ENCODE measurements at places on chromosomes 6 and 20.

DNA sequence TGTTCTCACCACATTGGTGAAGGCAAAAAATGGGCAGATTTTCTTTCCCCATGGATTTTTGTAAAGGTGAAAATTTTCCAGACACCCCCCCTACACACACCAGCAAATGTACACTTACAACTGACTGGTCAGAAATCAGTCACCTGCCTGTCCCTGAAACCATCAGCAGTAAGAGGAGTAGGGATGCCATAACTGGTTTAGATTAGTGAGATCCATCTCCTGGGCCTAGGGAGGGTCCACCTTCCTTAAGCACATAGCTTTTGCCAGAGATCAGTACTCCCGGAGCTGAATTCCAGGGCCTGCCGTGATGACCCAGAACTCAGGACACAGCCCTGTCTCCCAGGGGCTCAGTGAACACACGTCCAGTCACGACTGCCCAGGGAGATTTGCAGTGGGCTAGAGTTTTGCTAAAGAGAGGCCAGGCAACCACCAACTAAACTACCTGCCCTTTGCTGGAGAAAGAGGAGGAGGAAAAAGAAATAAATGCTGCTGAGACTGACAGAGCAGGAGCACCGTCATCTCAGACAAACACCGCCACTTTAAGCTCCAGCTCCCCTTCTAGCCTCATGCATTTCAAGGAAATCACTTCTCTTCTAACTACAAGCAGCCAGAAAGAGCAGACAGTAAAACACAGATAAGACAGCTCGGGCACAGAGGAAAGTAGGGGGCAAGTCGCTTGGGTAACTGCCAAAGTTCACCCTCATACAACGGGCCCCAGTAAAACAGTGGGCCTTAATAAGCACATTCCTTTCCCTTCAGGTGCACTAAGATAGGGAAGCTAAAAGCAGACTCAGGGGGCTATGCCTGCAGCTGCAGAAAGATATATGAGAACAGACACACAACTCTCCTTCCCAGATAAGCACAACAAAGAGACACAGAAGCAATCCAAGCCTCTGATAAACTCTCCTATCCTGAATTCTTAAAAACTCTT is 82.6 kb upstream of the SPTLC3 start:
- DNase-seq = no peak

- DNase-seq = no peak
Observed at GRCh38 chr6:79494841-79495240, 42.4 kb downstream of the LCA5 start.

DNA sequence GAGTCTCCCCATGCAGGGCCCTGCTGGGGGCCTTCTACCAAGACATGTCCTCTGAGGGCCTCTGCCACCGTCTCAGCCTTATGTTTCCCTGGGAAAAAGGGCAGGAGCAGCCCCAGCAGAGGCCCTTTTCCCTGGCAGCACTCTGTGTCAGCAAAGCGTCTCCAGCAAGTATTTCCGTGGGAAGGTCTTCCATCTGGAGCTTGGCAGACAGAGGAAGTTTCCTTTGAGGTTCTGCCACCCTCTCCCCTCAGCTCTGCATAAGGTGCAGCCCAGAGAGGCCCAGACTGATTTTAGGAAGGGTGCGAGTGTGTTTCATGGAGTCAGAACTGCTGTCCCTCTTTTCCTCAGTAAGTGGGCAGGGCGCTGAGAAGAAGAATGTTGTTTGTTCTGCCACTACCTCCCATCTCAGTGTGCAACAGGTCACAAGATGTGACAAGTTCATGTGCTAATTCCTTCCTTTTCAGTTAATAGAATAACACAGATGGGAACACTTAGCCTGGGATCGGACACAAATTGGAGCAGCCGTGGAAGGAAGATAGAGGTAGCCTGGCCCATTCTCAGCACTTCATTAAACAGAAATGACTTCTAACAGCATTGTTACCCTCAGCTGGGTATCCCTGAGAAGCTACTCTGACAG is 784.4 kb downstream of the MAFB start:
- no peak for DNase-seq

- no peak for DNase-seq
Observed at GRCh38 chr20:57259121-57259937, 7.1 kb downstream of the BMP7 start.

- no peak for DNase-seq
Observed at GRCh38 chr6:17413313-17413750, 19.9 kb downstream of the CAP2 start.

DNA sequence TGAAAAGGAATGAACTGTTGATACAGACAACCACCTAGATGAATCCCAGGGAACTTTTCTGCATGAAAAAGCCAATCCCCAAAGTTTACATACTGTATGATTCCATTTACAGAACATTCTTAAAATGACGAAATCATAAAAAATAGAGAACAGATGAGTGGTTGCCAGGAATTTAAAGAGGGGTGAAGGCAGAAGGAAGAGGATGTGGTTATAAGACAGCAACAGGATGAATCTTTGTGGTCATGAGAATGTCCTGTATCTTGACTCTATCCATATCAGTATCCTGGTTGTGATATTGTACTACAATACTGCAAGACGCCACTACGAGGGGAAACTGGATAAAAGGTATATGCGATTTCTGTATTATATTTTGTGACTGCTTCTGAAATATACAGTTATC is 70.1 kb upstream of the EMILIN3 start:
- DNase-seq = no peak

DNA sequence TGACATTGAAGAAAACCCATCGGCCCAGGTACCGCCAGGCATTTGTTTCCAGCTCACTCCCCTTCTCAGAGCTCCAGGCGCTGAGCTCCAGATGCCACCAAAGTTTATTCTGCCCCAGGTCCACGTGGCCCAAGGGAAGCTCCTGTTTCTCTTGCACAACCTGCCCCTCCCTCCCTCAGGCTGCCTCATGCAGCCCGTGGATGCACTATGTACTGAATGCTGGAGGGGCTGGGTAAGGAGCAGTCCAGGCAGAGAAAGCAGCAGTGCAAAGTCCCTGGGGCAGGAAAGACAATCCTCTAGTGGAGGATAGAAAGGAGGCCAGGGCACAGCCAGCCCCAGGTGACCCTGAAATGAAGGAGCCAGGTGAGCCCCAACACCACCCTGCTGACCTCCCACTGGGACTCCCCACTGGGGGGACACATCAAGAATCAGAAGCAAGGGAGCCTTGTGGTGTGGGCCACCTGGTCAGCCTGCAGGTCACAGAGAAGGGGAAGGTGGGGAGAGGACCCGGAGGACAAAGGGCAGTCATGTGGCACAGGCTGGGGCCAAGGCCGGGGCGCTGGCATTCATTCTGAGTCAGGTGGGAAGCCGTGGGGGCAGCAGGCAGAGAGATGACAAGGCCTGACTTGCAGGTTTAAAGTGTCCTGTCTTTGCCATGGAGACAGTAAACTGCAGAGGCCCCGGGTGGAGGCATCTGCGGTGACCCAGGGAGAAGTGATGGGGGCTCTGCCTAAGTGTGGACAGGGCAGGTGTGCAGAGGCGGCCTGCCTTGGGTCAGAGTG is 230.1 kb downstream of the PREX1 start:
- DNase-seq = no peak

- no peak for DNase-seq
Observed at GRCh38 chr6:7196019-7196402, 88.2 kb downstream of the RREB1 start.

GRCh38 chr6:164533045-164533362 is 776.4 kb downstream of the C6orf118 start:
- DNase-seq = no peak

DNA sequence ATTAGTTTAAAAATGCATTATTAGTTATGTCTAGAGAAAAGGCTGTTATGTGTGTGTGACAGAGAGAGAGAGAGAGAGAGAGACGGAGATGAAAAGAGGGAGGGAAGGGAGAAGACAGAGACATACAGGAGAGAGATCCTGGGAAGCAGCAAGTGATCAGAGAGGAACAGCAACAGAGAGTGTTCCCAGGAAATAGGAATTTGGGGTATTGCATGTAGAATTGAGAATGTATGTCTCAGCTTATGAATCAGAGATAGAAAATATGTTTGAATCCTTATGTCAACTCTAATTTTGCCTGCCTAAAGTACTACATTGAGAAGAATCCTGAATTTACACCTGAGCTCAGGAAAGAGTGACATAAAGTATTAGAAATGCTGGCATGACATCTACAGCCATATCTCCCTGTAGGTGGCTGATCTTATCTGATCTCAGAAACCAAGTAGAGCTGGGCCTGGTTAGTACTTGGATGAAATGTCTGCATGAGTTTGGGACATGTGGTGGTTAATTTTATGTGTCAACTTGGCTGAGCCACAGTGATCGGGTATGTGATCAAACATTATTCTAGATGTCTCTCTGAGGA is 130.6 kb downstream of the TENT5A start:
- no peak for DNase-seq

DNA sequence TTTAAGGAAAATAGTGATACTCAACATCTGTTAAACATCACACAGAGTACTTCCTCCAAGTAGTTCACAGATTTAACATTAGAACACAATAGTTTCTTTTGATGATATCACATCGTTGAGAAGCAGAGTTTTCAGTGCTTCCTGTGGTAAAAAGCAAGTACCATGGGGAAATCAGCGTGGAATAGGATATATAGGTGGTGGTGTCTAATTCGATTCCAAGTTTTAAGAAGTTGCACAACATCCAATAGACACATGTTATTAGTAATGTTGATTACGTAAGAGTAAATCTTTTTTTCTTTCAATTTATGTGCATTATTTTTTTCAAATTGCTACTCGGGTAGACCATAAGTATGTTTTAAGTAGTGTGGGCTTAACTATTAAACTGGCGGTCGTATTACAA is 360.7 kb downstream of the NKAIN2 start:
- DNase-seq = no peak

DNA sequence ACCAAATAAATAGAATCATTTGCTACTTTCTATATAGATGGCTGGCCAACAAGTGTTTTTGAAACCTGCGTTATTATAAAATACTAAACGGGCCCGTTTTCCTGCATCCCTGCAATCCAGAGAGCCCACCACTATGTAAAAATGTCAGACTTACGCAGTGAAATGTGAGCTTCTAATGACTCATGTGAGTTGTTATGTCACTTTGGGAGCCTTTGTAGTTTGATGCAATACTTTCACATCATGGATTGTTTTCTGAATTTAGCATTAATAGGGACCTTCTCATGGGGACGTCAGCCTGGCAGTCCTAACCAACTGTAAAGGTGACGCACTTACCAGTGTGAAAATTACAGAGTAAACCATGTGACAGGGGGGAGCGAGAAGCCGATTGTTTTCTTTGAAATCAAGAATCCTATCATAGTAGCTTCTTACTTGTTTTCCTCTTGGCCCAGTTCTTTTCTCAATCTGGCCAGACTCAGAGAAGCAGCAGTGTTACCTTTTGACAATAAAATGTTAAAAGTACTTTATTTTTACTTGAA is 75.3 kb downstream of the SSR1 start:
- no peak for DNase-seq

All from D721Med (cell line).